ENCODE measurements at places on chromosomes 16 and 17.

- DNase-seq = no peak
Measured at GRCh38 chr17:15413101-15413771, 54.2 kb downstream of the CDRT4 start.

GRCh38 chr17:35725802-35726126 is 5.7 kb upstream of the RASL10B start:
- DNase-seq = no peak

- DNase-seq = no peak
Measured at GRCh38 chr17:48374650-48375230, 55.3 kb downstream of the SKAP1 start.

DNA sequence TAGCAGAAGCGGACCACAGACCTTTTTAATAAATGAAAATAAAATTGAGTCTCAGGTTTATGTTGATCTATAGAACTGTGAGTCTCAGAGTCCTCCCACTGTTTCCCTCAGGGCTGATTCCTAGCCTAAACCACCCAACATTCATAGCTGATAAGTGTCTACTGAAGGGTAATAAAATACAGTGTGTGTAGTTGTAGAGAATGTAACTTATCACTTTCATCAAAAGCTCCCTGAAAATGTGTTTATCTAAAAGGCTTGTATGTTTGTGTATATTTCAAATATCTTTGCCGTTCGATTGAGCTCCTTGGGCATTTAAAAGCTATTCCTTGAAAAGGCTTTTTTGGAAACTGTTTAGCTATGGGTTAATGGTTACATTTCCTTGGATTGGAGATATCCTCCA is 740.3 kb upstream of the SOX9 start:
- DNase-seq = no peak

DNA sequence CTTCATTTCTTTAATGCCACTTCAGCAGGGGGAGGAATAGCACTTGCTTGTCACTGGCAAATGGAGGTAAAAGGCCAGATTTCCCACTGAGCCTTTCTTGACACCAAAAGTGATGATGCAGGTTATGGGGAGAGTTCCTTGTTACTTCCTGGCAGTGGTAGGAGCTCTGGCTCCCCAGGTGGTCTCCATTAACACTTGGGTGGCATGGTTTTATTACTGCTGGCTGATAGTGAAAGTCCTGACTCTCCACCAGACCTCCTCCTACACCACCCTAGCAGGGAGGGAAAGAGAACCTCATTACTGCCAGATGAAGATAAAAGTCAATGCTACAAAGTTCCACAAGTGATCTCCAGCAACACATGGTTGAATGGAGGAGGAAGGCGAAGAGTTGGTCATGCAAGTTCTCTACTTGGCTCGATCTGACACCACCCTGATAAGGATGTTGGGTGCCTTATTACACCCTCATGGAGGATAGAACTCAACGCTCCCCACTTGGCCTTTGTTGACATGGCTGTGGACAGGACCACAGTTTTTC is 152.7 kb upstream of the GNAO1 start:
- no peak for DNase-seq
